ENCODE measurements at places on chromosomes 3 and 15. TPM values are rescaled to one million over a fixed set of nuclear protein-coding genes. Genes with fewer than 3 reads are reported as not detected.

ZNF774 gene
- total RNA-seq = 8.5 TPM

CD47 gene
- 106 TPM for total RNA-seq

ASB14 gene
- total RNA-seq = not detected

MLH1 gene
- total RNA-seq = 40.7 TPM

AMT gene
- total RNA-seq = 1.6 TPM

TMOD2 gene
- total RNA-seq = 9.3 TPM

SNURF gene
- total RNA-seq = 53.2 TPM

DYNC1LI1 gene
- 27.0 TPM for total RNA-seq

PPP2R3A gene
- total RNA-seq = 12.0 TPM

CCR2 gene
- under 0.01 TPM for total RNA-seq

TMIE gene
- 2.4 TPM for total RNA-seq

RASGRF1 gene
- total RNA-seq = not detected

STT3B gene
- total RNA-seq = 201 TPM

GOLGA8O gene
- not detected for total RNA-seq

SAXO2 gene
- 3.1 TPM for total RNA-seq

ACSBG1 gene
- not detected for total RNA-seq

TRIM59 gene
- total RNA-seq = 8.5 TPM

PAQR5 gene
- total RNA-seq = 0.68 TPM
